NCI-H187 (cell line): ENCODE measurements at places on chromosomes 11 and 22.
A peak's percentile ranks its signal among the peaks of the same experiment; 100 is the strongest.

GRCh38 chr11:3083321-3083720 lies 26.1 kb upstream of the CARS1 start:
- DNase-seq: no peak

- no peak for DNase-seq
These were observed 44.8 kb downstream of the GAS2 start for GRCh38 chr11:22711071-22711770.

GRCh38 chr11:80816454-80816847 lies 1375.6 kb upstream of the TENM4 start:
- no peak for DNase-seq

- no peak for DNase-seq
These were observed 33.5 kb downstream of the SCUBE2 start for GRCh38 chr11:9057888-9058287.

GRCh38 chr22:46484861-46485595 lies 52.4 kb downstream of the CELSR1 start:
- DNase-seq: no peak

GRCh38 chr11:119643212-119643875 lies 85.7 kb downstream of the NECTIN1 start:
- DNase-seq: no peak

GRCh38 chr11:80388130-80388529 lies 947.3 kb upstream of the TENM4 start:
- no peak for DNase-seq

- peak; percentile 50 for DNase-seq
These were observed at the start of gene SIDT2 for GRCh38 chr11:117178210-117179034. TSS of gene SIDT2 (plus strand) at chr11:117178743. CDS start at chr11:117179264, 521 bp downstream.

GRCh38 chr11:57626895-57627294 lies 22.8 kb downstream of the YPEL4 start:
- no peak for DNase-seq

- no peak for DNase-seq
These were observed 32.9 kb downstream of the CABIN1 start for GRCh38 chr22:24043958-24044357.

- no peak for DNase-seq
These were observed 19.2 kb downstream of the GLYATL1 start for GRCh38 chr11:58958500-58958899.

DNA sequence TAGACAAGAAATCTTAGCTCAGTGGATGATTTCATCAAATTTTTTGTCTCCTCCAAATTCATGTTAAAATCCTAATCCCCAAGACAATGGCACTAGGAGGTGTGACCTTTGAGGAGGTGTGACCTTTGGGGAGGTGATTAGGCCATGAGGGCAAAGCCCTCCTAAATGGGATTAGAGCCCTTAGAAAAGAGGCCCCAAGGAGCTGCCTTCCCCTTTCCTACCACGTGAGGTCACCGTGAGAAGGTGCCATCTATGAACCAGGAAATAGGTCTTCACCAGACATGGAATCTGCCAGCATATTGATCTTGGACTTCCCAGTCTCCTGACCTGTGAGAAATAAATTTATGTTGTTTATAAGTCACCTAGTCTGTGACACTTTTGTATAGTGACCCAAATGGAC lies 138.7 kb downstream of the TRIM29 start:
- no peak for DNase-seq

GRCh38 chr22:47213571-47214230 lies 451.3 kb downstream of the TBC1D22A start:
- no peak for DNase-seq

DNA sequence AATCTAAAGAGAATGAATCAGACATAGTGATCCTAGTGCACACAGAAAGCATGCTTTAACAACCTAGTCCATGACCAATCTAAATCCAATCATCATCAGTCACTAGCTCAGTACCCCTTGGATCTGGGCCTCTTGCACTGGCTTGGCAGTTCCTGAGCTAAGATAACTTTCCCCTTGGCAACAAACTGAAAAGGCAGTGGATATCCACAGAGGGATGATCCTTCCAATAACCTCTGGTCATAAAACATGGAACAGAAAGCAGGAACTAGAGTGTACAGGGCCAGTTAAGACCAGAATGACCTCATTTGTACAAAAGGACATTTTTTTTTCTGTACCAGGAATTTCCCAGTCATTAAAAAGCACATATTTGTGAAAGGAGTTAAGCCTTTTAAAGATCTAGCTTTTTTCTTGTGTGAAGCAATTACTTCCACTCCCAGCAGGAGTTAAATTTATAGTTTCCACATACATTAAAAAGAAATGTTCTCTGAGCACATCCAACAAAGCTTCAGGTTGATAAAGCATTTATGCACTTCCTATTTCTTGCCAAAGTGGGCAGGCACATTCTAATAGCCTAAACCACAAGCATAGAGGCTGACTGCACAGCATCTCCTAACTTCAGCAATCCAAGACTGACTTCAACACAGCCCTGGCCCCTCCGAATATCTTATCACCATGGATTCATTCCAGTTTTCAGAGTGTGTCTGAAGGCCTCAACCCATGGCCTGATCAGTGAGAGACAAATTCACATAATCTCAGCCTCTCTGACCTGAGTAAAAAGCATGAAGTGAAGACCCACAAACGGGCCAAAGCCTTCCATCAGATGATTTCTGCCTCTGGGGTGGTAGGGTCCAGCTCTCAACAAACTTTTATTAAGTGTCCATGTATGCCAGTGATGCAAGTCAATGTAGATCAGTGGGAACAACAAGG lies 29.9 kb downstream of the GUCY1A2 start:
- no peak for DNase-seq

DNA sequence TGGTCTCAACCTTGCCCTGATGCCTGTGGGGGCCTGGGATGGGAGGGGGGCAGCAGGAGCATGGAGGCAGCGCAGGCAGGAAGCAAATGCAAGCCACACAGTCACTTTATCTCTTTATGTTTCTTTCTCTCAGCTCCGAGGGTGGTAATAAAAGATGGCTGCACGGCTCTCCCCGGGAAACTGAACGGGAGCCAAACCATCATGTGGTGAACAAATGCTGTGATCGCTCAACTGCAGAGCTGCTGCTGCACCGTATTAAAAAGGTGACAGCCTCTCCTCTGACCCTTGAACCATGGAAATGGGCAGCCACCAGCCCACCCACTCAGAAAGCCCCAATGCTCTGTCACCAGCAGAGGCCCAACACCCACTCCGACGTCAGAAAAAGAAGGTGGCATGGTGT lies 110.0 kb downstream of the TIMP3 start:
- DNase-seq: no peak

DNA sequence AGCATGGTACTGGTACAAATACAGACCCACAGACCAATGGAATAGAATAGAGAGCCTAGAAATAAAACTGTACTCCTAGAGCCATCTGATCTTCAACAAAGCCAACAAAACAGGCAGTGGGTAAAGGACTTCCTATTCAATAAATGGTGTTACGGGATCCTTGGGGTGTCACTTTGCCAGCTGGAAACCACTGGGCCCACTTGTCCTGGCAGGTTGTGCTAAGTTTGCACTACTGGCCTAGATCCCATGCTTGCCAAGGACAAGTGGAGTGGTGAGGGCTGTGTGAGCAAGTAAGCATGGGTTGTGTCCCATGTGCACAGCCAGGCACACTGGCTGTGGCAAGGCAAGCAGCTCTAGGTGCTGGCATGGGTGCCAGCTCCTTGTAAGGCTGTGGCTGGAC lies 8.8 kb upstream of the ISX start:
- no peak for DNase-seq

DNA sequence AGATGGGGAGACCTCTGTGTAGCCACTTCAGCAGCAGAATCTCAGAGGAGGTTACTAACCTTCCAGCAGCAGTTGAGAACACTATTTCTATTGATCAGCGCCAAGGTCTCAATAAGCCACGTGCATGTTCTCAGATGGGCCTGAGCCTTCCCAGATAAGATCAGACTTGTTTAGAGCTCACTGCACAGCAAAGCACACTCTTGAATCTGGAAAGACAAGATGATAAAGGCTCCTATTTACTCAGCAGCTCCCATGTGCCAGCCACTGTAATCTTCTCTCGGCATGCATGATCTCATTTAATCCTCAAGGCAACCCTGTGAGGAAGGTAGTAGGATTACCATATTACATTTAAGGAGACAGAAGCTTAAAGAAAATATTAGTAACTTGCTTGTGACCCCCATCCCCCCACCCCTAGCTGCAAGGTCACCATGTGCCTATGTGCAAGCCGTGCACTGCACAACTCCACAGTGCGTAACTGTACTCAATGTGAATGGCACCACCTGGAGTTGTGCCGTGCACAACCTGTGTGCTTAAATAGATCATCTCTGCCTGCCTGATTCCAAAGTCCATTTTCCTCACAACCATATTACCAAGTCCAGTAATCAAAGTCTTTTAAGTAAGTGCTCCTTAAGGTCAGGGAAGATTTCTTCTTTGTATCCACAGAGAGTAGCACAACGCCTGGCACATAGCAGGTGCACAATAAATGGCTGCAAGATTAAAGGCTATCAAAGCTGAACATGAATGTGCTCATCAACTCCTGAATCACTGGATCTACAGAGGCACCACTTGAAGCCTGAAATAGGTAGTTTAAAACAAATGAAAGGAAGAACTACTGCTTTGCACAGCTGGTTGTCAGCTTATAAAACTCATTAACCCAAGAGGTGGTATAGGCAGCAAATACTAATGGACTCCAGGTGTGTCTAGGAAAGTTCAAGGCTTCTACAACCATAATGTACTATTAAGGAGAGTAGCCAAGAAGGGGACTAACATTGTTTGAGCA lies 293.8 kb downstream of the BUD13 start:
- DNase-seq: no peak

DNA sequence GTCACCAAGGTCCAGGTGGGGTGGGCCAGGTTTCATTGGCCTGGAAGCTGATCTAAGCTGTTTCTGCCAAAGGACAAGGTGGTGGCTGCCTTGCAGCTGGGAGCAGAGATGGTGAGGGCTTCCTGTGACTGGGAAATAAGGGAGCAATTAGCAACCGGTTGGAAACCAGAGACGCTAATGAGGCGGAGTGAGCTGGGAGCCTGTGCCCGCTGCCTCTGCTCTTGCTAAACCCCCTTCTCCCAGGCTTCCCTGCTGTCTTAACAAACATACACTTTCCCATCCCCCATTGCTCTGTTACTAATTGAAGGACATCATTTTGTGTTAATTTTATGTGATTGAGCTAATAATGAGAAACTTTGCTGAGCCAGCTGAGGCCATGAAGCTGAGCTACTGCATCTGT lies 121.8 kb downstream of the INSC start:
- no peak for DNase-seq

DNA sequence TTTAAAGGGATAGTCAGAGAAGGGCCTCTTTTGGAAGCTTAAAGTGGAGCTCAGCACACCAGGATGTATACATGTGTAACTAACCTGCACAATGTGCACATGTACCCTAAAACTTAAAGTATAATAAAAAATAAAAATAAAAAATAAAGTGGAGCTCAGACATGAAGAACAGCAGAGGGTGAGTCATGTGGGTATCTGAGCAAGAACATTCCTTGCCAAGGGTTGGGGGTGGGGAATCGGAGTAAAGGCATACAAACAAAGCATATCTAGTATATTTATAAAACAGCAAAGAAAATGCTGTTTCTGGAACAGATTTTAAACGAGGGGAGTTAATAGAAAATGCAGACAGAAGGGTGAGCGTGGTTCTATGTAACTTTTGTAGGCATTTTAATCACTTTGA lies 562.6 kb upstream of the ANO3 start:
- no peak for DNase-seq

DNA sequence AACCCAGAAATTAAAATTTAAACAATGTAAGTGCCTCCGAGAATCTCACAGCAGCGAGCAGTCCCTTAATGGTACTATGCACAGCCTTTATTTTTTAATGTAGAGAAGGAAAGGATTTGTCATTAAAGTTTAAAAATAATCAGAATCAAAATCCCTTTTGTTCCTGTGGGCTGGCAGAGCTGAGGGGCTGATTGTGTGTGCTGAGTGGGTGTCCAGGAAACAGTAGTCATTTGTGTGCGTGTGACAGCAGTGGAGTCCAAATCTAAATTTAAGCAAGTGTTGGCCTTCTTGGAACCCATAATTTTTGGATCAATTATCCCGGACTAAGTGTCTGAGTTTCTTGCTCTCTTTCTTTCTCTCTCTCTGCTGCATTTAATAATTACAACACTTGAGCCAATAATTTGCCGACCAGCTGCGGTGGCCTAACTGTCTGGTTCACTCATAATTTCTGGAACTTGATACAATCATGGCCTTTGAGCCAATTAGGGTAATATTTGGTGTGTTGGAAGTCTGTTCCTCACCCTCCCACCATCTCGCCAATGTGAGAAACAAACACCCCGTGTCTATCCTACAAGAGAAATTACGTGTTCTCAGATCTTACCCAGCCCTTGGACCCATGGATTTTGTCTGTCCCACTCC lies 528.0 kb downstream of the SOX6 start:
- no peak for DNase-seq

DNA sequence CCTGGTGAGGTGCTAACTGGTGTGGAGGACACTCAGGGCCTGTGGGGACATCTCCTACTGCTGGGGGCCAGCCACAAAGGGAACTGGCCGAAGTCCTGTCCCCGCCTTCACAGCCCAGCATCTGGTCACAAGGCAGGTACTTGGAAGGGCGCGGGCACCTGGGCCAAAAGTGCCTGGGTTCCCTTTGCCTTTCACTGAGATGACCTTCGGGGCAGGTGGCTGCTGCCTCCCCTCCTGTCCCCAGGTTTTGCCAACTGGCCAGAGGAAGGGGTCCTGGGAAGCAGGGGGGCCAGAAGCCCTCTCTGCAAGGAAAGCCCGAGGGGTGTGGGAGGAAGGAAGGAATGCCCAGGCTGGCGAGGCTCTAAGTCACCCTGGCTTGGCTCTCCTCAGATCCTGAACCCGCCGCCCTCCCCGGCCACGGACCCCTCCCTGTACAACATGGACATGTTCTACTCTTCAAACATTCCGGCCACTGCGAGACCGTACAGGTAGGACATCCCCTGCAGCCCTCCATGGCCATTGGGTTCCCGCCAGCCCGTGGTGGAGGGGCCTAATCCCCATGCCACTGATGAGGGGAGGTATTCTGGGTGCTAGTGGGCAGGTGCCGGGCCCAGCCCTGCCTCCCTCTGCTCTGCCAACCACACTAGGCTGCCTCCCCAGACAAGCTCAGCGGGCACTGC lies 14.4 kb upstream of the PPP6R3 start:
- no peak for DNase-seq

- DNase-seq: no peak
These were observed 98.9 kb downstream of the ARHGAP20 start for GRCh38 chr11:110613197-110613918.

- no peak for DNase-seq
These were observed 117.2 kb downstream of the APIP start for GRCh38 chr11:34798985-34799384.

DNA sequence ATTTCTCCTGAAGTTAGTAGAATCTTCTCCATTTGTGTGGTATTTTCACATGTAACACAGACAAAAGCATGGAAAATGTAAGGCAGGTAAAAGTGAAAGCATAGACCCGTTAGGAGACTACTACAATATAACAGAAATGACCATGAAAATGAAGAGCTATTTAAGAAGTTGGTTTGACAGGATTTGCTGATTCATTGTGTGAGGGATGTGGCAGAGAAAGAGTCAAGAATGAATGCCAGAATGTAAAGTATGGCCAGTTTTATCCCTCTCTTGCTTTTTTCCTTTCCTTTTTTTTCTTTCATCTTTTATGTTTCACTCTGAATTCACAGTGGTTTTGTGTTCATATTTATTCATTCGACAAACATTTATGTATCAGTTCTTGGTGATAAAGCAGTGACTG lies 115.9 kb downstream of the ARFGAP2 start:
- no peak for DNase-seq
